ENCODE measurements at places on chromosomes 2 and 18.

DNA sequence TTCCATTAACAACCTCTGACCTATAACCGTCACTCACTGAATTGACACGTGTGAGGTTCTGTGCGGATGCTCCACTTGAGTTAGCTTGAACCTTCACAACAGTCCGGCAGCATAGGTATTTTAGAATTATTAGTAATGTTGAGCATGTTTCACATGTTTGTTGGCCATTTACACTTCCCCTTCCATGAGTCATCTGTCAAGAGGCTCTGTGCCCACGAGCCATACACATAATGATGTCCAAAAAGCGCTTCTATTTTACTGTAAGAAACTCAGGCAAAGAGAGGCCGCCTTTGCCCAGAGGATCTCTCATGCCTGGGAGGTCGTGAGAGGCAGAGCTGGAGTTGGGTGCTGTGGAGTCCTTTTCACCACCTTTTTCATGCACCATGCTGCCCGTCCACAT lies 28.9 kb upstream of the TMEM214 start:
- no peak for DNase-seq

DNA sequence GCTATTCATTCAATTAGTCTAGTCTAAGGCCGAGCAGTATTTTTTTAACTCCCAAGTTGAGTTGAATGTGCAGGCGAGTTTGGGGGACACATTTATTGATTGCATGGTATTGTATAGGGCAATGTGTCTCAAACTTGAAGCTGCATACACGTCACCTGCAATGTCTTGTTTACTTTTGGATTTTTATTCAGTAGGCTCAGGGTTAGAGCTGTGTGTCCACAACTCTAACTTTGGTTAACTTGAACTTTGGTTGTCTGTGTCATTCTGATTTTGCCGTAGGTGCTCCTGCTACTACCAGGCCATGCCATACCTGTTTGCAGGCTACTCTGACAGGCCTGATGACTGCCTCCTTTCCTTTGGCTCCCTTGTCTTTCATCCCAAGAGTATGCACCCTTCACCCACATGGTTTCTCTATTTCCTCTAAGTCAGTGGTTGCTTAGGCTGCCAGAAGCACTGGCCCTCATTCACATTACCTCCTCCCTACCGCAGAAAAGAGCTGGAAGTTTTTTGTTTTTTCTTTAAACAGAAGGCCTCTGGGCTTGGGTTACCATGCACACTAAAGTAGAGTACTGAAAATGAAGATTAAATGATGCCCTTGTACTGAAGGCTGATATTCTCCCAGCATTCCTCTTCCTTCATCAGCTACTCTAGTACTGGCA lies 219.4 kb upstream of the SPOPL start:
- DNase-seq, result no peak

GRCh38 chr2:144215701-144216675 lies 303.9 kb downstream of the ZEB2 start:
- no peak for DNase-seq

GRCh38 chr18:76401498-76401897 lies 93.5 kb downstream of the ZNF516 start:
- DNase-seq, result no peak

DNA sequence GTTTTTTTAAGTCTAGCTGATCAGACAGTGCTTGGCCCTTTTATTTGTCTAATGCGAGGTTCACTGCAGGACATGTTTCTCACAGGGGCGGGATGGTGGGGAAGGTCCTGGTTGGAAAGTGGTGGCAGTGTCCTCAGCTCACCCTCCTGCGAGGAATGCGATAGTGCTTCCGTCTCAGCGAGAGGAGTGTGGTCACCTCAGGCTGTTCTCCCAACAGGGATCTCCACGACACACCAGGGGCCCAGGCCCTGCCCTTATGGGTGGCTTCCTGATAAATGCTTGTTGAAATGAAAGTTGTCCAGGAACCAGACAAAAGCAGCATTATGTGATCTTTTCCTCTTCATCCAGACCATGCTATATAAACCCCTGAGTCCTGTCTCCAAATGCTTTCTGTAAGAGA lies 70.1 kb downstream of the BOLA3 start:
- no peak for DNase-seq

DNA sequence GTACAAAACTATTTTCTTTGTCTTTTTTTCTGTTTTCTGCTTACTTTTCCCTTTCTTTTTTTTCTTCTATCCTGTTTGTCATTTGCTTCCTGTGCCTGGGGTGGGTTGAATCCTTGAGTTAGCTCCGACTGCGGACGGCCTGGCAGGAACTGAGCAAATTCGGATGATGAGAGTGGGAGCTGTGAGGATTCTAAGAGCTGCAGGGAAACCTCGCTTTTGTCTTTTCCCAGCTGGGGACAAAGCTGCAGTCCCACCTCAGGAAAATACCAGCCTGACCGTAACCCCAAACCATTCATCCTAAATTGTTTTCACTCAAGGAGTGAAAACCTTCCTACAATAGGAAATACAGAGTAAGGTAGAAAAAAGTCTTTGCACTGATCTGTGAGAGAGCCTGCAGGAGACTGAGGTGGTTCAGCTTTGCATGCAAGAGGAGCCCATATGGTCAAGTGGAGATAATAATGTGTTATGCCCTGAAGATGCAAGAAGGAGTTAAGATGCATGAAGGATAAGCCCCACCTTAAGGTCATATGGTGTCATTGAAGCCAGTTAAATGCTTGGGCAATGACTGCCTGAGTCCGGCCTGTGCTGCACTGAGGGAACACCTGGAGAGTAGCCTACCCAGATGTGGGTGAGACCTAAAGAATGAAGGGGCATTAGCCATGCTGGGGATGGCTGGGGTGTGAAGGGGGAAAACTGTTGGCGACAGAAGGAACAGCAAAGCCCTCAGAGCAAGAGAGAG lies 31.7 kb upstream of the ARL4C start:
- DNase-seq, result no peak

DNA sequence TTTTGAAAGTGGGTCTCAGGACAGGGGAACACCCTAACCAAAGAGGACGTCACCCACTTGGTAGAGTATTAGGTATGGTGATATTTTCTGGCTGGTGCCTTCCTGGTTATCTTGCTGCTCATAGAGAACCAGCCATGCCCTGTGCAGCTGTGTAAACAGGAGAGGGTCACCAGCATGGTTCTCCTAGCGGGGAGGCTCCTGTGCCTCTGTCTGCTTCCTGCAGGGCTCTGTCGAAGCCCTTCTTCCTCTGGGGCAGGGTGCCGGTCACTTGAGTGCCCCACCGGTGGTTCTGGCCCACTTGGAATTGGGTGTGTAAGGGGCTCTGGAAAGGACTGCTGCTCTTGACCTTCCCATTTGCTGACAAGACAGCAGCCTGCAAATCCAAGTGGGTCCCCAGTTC lies 131.6 kb upstream of the MSH6 start:
- DNase-seq, result no peak

GRCh38 chr2:166090346-166090745 lies 37.5 kb downstream of the SCN1A start:
- DNase-seq, result no peak

GRCh38 chr2:32768387-32769174 lies 140.7 kb downstream of the TTC27 start:
- DNase-seq, result no peak

DNA sequence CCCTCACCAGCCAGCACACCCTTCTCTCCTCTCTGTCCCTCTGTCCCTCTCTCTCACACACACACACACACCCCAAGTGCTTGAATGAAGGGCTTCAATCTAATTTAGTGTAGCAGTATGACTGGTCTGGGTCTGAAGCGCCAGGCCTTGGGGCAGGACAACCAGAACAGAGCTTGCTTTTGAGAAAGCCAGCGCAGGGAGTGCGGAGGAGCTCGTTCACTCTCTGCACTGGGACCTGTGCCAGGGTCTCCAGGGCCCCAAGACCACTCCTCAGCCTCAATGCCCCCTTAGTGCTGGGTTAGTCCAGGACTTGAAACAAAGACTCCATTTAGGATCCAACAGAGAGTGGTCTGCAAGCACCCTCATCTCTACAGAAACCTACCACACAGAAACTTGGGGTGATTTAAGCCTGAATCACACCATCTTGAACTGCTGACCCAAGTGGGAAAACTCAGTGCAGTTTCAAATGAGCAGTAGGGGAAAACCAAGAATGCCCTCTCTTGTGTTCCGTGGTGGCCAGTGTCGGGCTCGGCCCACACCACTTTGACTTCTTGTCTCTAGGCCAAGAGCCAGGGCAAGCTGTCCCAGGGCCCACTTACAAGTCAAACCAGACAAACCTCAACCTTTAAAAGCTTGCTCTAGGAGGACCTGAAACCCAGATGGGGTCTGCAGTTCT lies 66.6 kb upstream of the WIPF1 start:
- DNase-seq, result no peak

GRCh38 chr18:13576598-13576997 lies 149.8 kb downstream of the FAM210A start:
- no peak for DNase-seq

DNA sequence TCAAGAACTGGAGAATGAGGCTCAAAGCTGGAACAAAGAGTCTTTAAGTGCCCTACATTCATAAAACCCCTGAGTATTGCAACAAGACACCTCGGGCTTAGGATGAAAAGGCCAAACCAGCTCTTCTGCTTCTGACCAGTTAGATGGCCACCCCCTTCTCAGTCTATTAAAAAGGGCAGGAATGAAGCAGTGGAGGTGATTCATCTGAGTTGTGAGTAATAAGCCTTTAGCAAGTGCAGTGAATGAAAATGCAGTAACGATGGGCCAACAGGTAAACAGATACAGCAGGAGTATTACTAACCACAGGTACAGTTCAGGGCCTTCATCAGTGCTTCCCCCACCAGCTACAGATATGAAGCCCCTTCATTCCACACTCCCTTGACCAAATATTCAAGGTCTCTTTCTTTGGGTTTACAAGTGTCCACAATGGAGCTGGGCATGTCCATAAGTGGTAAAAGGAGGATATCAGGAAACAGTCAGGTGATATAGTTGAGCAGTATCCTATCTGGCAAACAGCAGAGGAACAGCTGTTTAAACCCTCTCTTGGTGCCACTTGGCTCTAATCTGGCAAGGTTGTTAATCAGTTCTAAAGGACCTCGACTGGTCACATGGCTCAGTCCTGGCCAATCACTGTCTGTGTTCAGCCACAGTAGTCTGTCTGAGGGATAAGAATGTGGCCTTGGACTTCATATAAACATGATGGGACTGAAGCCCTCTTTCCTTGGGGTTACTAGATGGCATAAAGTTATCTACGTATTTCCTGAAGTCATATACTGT lies 17.8 kb downstream of the SERPINB13 start:
- DNase-seq, result peak; percentile 96
